Activated T-cell treated with anti-CD3 and anti-CD28 coated beads, Interleukin-2, amount 50 U/mL, for 24 hours (primary cell): ENCODE measurements at places on chromosomes 3 and 15.

- DNase-seq: no peak
Measured at GRCh38 chr3:50457988-50458387, 45.4 kb downstream of the CACNA2D2 start.

- DNase-seq: no peak
Measured at GRCh38 chr3:188236271-188236670, 82.3 kb downstream of the LPP start.

GRCh38 chr3:123582315-123582714 is 2.5 kb downstream of the HACD2 start:
- no peak for DNase-seq

DNA sequence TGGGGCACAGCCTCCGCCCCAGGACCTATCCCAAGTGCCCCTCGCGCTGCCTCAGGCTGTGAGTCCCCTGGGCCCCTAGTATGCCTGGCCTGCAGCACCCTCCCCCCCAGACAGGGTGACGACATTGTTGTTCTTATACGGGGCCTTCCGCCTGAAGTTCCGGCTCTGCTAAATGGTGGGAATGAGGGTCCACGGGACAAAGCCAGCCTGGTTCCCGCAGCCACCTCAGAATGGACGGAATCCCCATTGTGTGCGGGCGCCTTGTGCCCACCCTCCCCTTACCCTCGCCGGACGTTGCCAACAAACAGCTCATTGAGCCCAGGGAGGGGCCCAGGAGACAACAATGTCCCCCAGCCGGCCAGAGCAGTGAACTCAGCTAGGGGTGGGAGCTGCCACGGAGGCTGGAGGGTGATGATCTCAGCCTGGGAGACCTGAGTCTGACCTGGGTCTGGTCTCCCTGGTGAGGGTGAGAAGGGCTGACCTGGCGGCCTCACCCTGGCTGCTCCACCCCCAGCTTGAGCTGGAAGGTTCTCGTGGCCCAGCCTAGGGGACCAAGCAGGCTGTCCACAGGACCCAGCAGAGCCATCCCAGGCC is 10.2 kb upstream of the DLL4 start:
- DNase-seq: no peak

DNA sequence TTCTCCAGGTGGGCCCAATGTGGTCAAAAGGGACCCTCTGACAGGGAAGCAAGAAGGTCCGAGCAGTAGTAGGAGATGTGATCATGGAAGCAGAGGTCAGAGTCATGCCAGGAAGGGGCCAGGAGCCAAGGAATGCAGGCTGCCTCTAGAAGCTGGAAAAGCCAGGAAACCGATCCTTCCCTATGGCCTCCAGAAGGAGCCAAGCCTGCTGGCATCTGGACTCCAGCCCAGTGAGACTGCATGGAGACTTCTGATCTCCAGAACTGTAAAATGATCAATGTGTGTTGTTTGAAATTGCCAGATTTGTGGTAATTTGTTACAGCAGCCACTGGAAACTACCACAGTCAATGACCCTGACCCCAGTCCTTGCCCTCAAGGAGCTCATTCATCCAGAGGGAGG is 56.8 kb upstream of the SPATA12 start:
- no peak for DNase-seq
